Myometrial cell (primary cell): ENCODE measurements at places on chromosomes 7 and 10. TPM values are rescaled to one million over a fixed set of nuclear protein-coding genes. Genes with fewer than 3 reads are reported as not detected.

The NODAL gene
- total RNA-seq = not detected in 2 replicates

The C10orf143 gene
- under 0.01 TPM in 1 of 2 replicates, not detected in the other for total RNA-seq

The CLCN1 gene
- not detected in 2 replicates for total RNA-seq

The NEBL gene
- total RNA-seq = 3.7 and 4.3 TPM in 2 replicates

The SAP25 gene
- total RNA-seq = not detected in 2 replicates

The MSMB gene
- total RNA-seq = not detected in 2 replicates

The MMRN2 gene
- total RNA-seq = 7.4 and 9.8 TPM in 2 replicates

The PDZD7 gene
- total RNA-seq = 1.4 and 2.6 TPM in 2 replicates

The CRHR2 gene
- not detected in 2 replicates for total RNA-seq

The ALOX5 gene
- not detected in 2 replicates for total RNA-seq

The RHOBTB1 gene
- total RNA-seq = 7.5 and 10.3 TPM in 2 replicates

The AKAP9 gene
- total RNA-seq = 12.1 and 13.5 TPM in 2 replicates

The CLDN15 gene
- total RNA-seq = 3.5 and 4.9 TPM in 2 replicates

The TEX36 gene
- total RNA-seq = not detected in 2 replicates

The ASZ1 gene
- total RNA-seq = not detected in 2 replicates

The TMEM196 gene
- not detected in 2 replicates for total RNA-seq

The WIPF3 gene
- not detected in 2 replicates for total RNA-seq

The ANLN gene
- 137 and 139 TPM in 2 replicates for total RNA-seq

The SHH gene
- total RNA-seq = not detected in 2 replicates

The BTBD16 gene
- not detected in 2 replicates for total RNA-seq

The GDF2 gene
- total RNA-seq = not detected in 2 replicates

The CLIP2 gene
- total RNA-seq = 39.2 and 42.7 TPM in 2 replicates

The IL6 gene
- 0.53 and 9.5 TPM in 2 replicates for total RNA-seq

The MRM2 gene
- 18.2 and 20.4 TPM in 2 replicates for total RNA-seq

The MET gene
- total RNA-seq = 36.6 and 44.5 TPM in 2 replicates

The MOGAT3 gene
- total RNA-seq = not detected in 2 replicates

The TMEM229A gene
- total RNA-seq = not detected in 2 replicates

The TMEM60 gene
- 28.8 and 37.7 TPM in 2 replicates for total RNA-seq

The OLAH gene
- total RNA-seq = not detected in 2 replicates

The DNAAF5 gene
- 46.4 and 48.1 TPM in 2 replicates for total RNA-seq

The FGFR2 gene
- not detected in 2 replicates for total RNA-seq
